Hematopoietic multipotent progenitor cell treated with erythropoietin and hydrocortisone succinate and interleukin-3 and kit ligand, for 8 days (in vitro differentiated cells): ENCODE measurements at places on chromosomes 1 and 21.

DNA sequence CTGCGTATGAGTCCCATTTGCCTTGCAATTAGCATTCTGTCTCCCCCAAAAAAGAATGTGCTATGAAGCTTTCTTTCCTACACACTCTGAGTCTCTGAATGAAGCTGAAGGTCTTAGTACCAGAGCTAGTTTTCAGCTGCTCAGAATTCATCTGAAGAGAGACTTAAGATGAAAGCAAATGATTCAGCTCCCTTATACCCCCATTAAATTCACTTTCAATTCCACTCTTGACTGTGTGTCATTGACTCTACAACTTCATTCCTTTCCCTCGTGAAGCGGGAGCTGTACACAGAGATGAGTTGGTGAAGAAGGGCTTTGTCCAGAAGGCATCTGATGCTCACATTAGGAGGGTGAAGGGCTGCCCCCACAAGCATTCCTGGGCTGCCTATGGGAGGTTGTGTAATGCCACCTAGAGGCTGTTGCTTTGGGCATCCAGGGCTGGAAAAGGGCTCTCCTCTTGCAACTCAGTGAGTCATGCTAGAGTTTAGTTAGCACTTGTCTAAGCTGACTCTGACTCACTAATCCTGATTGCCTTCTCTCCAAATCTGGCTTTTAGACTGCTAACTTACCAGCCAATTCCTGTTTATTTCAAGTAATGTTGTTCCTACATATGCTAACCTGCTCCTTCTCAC is 1.8 kb downstream of the SPRR1B start:
- peak; percentile 36 for DNase-seq

GRCh38 chr1:184791550-184791900 is 36.9 kb upstream of the EDEM3 start:
- no peak for DNase-seq

DNA sequence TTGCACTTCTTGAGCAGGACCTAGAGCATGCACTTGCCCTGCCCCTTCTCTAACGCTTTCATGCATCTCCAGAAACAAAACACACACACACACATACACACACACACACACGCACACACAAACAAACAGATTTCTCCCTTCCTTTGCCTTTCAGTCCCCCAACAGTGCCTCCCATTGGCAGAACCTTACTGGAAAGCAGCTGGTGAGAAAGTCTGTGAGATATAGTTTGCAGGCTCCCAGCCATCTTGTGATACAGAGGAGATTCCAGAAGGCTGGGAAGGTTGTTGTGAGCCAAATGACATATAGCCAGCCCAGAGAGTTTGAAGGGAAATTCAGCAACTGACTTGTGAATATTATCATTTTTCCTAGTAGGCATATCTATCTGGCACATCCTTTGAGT is 35.9 kb upstream of the ZRANB2 start:
- no peak for DNase-seq

DNA sequence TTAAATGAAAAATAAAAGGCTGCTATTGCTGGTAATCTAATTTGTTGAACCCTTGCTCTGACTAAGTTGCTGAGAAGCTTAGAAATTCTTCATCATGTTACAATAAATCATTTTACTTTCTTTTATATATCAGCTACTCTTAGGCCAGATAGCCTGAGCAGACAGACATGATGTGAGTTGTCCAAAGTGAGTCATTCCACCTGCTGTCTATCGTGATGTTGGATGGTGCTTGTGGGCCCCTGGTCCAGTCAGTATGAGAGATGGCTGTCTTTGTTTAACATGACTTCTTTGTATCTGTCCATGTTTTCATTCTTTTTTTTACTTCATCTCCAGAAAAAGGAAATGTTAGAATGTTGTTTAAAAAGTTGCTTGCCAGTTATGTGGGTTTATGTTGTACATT is 188.8 kb downstream of the ADGRL2 start:
- no peak for DNase-seq

DNA sequence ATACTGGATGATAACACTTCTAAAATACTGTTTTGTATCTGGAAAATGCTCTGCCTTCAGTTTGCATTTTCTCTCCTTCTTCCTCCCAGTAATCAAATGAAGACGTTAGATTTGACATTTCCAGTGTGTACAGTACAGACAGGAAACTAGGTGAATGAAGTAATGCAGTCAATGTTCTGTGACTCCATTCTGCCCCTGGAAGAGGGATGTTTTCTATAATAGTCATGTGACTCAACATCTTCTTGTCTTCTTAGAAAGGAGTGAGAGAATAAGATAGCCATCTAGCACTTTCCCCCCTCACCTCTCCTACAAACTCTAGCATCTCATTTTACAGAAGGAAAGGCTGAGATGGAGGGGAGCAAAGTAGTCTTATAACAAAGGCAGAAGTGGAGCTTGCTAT is 77.6 kb downstream of the DDR2 start:
- DNase-seq, result no peak

DNA sequence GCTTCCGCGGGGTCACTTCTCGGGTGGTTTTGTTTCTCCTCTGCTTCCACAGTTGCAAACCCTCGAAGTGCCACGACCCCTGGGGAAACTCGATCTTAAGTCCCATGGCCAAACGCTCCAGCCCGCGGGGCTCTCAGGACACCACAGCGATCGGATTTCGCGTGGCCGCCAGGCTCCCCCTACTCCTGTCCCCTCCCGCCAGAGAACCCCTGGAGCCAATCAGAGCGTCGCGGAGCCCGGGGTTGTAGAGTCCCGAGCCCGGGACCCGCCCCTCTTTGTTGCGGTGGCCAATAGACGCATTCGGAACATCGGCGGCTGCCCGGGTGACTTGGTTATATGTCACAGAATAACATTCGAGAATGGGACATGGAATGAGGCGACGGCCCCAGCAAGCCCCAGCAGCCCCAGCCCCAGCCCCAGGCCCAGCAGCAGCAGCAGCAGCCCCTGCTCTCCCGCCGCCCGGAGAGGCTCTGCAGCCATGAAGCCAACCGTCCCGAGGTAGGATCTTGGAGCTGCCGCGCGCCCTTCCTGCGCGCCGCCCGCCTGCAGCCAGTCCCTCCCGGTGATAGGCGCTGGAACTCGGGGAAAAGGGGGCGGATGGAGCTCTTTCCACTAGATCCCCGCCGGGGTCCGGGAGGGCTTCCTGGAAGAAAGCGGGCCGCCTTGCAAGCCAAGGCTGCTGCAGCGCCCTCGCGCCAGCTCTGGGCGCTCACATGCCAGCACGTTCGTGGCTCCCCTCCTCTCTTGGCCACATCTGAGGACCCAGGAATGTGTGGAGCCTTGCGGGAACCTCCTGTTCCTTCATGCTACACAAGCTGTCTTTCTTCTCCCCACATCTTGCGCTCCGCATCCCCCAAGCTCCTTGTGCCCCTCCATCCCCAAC is at the start of gene VASH2:
VASH2 (plus strand) TSS at position 299 of the 883 bp plus-strand sequence. CDS start 1,002 bp downstream, outside the sequence.
- DNase-seq, result peak; percentile 56

DNA sequence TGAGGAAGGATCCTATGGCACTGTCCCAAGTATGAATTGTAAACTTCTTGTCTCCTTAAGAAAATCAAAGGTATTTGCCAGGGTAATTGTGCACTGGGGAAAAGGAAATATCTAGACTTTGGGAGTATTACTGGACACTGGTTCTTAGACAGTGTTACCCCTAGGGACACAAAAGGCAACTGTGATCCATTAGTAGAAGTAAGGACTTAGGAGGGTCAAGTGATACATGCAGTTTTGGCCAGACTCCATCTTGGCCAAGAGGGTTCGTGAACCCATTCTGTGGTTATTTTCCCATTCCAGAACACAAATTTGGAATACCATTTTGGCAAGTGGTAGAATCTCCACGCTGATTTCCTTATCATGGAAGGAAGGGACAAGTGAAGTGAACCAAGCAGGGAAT is 98.1 kb downstream of the TM2D1 start:
- DNase-seq, result no peak

GRCh38 chr1:15949453-15950245 is 26.3 kb downstream of the ZBTB17 start:
- DNase-seq, result peak; percentile 66

DNA sequence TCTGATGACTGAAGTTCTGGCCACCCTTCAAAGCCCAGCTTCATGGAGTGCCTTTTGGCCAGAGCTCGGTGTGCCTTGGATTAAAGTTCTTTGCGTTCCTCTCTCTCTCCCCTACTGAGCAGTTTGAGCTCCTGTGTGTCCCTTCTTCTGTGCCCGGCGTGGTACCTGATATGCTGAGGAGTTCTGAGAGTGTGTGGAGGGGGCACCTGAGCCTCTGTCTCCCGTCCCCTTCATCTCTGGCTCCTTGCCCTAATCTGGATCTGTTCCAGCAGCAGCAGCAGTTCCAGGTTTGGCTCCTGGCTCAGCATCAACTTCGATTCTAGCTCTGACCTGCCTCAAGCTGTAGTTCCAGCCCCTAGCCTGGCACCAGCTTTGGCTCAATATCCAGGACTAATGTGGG is 25.1 kb upstream of the MYCL start:
- no peak for DNase-seq

- DNase-seq, result no peak
Measured at GRCh38 chr1:94093396-94093795, 27.6 kb downstream of the ABCA4 start.

- DNase-seq, result no peak
Measured at GRCh38 chr1:160271025-160271424, 8.7 kb upstream of the DCAF8 start.

DNA sequence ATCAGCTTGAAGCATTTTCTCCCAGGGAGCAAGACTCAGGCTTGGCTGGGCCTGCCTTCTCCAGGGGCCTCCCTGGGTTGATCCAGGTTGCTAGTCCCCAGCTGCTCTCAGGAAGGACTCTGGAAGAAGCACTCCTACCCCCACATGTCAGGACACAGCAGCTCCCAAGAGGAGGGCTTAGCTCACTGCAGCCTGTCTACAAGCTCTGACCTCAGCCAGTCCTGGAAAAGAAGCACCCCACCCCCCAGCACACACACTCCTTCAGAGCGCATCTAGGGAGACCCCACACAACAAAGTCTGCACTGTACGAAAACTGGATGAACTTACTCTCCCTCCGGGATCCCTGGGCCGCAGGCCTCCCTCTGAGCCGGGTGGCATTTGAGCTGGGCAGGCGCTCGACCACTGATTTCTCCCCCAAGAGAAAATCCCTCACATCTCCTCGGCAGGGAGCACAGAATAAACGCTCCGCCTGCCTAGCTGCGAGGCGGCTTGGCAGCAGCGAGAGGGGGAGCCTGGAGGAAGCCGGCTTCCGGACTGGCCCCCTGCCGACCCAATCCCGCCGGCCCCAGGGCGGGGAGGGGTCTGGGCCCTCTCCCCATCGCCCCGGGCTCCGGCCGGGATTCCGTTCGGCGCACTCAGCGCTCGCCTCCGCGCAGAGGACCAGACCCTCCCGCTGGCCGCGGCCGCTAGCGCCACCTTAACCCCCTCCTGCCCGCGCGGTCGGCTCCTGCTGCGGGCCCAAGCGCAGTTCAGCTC is at the start of gene KCNA2:
KCNA2 (minus strand) TSS at position 458 of the 756 bp plus-strand sequence. CDS start 1,576 bp downstream, outside the sequence.
- no peak for DNase-seq

DNA sequence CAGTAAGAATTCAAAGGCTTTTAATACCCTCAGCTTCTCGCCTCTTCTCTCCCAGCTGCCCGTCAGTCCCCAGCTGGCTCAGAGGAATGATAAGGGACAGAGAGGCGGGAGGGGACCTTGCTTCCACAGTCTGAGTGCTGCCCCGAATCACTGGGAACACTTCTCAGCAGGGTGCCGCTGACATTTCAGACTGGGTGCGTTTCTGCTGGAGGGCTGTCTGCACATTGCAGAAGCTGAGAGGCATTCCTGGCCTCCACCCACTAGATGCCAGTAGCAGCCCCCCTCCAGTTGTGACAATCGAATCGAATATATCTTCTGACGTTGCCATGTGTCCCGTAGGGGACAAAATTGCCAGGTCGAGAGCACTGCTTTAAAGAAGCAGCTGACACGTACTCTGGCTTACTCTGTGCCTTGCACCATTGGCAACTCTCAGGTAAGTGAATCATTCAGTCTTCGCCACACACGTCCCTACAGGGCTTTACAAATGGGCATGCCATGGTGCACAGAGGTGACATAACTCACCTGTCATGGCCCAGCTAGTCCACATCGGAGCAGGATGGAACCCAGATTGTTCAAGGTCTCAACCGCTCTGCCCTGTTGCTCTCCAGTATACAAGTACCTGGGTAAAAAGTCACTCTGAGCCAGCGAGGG is 23.9 kb downstream of the CTNNBIP1 start:
- DNase-seq, result no peak

DNA sequence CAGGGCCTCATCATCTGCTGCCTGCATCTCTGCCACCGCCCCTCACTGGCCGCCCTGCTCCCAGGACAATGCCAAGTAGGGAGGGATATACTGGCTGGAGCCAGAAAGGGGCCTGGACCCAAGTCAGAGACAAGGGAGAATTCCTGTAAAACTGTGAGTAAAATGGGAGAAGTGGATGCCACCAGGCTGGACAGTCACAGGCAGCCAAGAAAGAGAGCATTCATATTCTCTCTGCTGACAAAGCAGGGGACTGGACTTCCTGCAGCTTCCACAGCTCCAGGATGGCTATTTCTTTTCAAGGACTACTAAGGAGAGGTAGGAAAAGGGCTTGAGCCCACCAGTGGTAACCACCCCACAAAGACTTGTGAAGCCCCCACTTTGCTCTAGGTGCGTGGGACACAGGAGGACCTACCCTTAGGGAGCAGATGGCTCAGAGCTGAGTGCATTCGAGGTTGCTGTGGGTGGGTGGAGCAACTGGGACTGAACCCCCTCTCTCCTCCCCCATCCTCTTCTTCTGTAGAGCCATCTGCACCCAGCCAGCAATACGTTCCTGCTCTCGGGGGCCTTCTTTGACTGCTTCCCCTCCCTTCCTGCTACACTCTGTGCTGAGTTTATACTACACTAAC is 57.5 kb downstream of the GLIS1 start:
- no peak for DNase-seq

DNA sequence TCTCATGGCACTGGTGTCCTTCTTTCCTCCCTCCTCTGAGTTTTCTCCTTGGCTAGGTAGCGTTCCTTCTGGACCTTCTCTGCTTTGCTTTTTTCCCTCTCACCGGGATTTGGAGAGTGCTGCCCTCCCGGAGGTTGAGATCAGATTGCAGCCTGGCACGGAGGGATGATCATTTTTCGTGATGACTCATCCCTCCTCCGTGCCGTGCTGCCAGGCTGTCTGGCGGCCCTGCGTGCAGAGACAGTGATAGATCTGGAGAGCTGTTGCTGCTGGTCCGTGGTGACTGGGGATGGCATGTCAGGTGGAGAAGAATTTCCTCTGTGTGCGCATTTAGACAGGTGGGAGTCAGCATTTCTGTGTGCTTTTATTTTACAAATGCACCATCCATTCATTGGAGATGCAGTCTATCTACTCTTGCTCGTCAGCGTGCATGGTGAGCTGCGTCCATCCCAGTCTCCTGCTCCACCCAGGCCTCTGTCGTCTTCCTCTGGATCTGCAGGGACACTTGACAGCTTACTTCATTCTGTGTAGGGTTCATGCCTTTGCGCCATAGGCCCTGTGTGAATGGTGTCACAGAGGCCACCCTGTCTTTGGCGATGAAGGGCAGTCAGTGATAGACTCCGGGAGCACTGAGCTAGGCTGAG is 104.4 kb downstream of the PCBP3 start:
- DNase-seq, result no peak

GRCh38 chr1:98330224-98330623 is 331.3 kb upstream of the SNX7 start:
- no peak for DNase-seq

- no peak for DNase-seq
Measured at GRCh38 chr1:62240651-62241370, 46.2 kb downstream of the L1TD1 start.
